Vagina (tissue), 2 donors: ENCODE measurements at places on chromosomes 2 and 18. TPM values are rescaled to one million over a fixed set of nuclear protein-coding genes. Genes with fewer than 3 reads are reported as not detected.

PCARE gene
- not detected for total RNA-seq

RAB10 gene
- total RNA-seq: 135 TPM

CDK15 gene
- total RNA-seq: not detected

ARHGEF33 gene
- total RNA-seq: 0.74 TPM

CPO gene
- not detected for total RNA-seq

IL1RN gene
- total RNA-seq: 253 TPM

SEH1L gene
- total RNA-seq: 28.0 TPM

- no peak for DNase-seq
These were observed 35.2 kb downstream of the UXS1 start for GRCh38 chr2:106158871-106159270.

- peak; percentile 62 for DNase-seq
These were observed 474.7 kb upstream of the HS6ST1 start for GRCh38 chr2:128793404-128793803.

DNA sequence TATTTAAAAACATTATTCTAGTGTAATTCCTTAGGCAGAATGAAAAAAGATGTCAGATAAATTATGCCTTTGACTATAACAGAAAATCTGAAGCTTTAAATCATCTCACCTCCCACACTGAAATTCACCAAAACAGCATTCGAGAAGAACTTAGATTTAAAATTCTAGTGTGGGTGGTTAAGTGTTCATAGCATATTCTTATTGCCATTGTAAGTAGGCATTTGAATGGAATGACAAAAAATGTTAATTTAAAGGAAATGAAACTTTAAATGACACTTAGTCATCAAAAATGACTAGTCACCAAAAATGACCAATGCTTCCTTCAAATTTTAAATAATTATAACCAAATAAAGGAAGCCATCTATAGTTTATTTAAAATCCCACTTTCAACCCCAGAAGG, 7.0 kb upstream of the ZNF407 start:
- no peak for DNase-seq

DNA sequence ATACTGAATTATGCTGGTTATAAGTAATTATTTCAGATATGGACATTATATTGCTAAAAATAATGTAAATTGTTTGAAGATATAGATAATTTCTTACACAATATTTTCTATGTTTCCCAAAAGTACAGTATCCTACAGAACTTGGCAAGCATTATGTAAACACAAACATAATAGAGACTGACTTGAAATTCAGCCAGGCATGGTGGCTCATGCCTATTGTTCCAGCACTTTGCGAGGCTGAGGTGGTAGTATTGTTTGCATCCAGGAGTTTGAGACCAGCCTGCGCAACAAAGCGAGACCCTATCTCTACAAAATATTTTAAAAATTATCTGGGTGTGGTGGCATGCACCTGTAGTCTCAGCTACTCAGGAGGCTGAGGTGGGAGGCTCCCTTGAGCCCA, 1300.5 kb upstream of the DDX18 start:
- no peak for DNase-seq

DNA sequence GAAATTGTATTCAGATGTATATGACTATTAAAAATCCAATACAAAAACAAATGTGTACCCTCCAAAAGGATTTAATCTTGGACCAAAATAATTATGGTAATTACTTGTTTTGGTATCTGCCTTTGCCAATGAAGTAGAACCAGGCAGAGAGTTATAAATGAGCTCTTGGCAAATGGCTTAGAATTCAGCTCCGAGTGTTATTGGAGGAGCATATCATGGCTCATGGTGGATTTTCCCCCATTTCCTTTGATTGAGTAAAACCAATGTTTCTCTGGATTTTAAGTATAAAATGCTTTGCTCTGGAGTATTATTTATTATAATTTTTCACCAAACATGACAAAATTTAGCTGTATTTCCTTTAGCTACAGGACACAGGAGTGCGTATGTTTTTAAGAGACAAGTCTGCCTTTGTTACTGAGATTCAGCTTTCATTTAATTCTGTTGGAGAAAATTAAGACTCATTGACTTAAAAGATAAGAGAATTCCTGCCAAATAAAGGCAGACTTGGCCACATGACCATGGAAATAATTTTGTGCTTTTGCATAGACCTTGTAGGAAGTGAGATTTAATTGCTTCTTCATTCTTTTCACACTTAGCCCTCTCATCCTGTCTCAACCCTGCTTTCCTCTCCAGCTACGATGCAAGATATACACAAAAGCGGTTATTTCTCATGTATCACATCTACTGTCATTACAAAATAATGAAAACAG, 281.0 kb upstream of the SOX11 start:
- no peak for DNase-seq

DNA sequence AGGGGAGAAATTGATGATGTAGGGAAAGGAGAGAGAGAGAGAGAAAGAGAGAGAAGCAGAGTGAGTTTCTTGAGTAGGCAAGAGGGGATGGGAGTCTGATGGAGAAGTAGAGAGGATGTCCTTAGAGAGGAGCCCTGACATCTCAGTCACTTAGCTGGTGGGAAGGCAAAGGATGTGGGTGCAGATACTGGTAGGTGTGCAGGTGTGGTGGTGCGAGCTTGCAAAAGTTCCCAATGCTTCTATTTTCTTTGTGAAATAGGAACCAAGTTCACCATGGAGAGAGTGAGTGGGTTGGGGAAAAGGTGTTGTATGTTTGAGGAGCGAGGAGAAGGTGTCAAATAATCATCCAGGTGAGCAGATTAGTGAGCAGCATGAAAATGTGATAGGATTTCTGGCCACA, 26.5 kb upstream of the POLE4 start:
- no peak for DNase-seq

DNA sequence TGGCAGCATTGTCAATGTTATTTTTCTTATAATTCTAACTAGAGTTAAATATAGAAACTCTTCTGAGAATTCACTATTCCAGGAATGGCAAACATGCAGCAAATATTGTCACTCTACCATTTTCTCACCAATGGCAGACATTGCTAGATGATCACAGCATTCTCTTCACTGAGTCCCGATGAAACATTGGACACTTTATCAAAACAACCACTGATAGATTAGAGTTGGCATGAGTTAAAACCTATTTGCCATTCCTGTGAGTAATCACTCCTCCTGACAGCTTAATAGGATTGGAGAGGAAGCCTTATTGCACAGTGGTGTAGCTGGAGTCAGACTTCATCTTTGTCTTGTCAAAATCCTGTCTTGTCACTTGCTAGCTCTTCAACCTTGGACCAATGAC, 163.9 kb upstream of the THUMPD2 start:
- DNase-seq: no peak

DNA sequence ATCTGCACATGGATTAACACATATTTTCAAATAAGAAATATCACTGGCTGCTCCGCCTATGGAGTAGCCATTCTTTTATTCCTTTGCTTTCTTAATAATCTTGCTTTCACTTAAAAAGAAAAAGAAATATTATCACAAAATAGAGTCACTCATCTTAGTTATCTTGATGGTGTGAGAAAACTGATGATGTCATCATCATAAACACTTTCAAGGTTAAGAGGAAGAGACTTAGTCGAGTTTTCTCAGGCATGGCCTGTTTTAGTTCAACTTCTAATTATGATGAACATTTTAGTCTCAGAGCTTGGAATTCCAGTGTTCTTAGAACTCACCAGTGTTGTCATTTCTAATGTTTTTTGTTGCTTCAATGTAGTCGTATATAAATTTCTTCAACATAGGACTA, 506.1 kb downstream of the PTPRM start:
- DNase-seq: no peak

DNA sequence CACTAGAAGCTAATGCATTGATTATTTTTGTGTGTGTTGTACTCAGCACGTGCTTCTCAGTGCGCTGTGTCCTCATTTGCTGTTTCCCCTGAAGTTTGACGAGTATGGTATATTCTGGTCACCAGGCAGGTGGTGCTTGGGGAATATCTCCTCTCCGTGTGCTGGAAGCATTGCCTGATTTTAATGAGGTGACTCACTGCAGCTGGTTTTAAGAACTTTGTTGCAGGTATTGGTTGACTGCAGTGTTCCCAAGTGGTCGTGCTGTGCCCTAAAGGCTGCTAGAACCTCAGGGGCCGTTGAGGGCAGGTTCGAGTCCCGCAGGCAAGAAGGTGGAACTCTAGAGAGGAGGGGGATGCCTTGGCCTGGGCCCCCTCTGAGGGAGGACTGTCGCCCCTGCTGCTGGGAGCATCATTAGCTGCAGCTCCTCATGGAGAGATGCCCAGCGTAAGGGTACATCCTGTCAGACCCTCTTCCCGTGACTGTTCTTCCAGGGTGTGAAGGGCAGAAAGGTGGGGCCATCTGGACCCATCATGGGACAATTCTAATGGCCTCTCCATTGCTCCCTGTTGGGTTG, 82.6 kb downstream of the AGAP1 start:
- DNase-seq: no peak

GRCh38 chr2:27370816-27371620, 602 bp downstream of the SNX17 start:
- DNase-seq: no peak

DNA sequence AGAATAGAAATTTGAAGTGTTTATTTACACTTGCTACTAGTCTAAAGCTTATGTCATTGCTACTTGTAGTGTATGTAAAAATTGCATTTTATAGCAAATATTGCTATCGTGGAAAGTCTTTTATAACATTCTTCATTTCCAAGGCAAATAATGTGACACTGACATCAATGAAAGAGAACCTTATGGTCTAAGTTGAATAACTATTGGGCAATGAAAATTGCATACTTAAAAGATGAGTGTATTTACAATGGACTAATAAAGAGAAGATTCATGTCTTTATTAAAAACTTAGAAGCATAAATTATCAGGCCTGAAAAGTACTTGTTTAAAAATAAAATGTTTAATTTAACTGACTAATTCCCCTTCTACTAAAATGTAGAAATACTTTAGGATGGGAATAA, 82.2 kb downstream of the LRP1B start:
- no peak for DNase-seq

- DNase-seq: no peak
These were observed 13.0 kb downstream of the IMPA2 start for GRCh38 chr18:11994336-11994702.

DNA sequence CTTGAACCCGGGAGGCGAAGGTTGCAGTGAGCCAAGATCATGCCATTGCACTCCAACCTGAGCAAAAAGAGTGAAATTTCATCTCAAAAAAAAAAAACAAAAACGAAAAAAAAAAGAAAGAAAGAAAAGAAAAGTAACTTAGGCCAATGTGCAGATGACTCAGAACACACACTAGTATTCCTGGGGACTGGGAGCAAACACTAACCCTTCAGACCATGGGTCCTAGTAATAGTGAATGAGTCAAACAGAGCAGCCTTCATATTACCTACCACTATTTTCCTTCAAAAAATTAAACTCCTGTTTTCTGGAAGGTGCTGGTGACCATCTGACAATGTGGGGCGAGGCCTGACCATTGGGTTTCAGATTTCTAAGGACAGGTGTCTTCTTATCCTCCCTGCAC, 253.4 kb downstream of the PIEZO2 start:
- DNase-seq: no peak

DNA sequence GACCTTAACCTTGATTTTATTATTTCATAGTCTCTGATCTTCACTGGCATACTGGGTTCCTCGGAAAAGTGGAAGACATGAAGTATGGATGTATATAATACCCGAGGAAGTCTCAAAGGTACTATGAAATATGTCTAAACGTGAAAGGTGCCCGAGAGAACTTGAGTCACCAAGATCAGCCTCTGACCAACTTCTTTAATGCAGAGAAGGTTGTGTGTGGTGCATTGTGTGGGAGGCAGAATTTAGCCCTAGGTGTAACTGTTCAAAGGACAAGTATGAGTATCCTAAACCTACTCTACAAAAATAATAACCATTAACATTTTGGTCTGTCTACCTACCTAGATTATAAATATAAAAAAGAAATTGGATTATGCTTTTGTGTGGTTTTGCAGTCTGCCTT, 36.1 kb downstream of the OSBPL6 start:
- DNase-seq: no peak

- no peak for DNase-seq
These were observed 1.5 kb upstream of the RRM2 start for GRCh38 chr2:10120877-10121574.

DNA sequence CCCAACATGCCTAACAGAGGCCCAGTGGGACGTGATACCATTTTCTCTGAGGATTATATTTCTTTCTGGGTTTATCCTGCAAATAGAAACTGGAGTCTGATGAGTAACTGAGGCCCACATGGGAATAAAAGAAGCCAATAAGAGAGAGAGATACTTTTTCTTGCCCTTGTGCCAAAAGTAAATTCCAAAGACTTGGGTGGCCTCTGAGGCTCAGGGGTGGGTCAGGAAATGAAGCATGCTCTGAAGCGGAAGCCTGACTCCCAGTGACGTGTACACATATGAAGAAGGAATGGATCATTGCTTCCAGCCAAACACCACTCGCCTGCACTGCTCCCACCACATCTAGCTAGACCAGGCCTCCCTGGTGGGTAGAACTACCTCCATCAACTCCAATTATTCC, 273.6 kb upstream of the NCKAP5 start:
- DNase-seq: no peak

DNA sequence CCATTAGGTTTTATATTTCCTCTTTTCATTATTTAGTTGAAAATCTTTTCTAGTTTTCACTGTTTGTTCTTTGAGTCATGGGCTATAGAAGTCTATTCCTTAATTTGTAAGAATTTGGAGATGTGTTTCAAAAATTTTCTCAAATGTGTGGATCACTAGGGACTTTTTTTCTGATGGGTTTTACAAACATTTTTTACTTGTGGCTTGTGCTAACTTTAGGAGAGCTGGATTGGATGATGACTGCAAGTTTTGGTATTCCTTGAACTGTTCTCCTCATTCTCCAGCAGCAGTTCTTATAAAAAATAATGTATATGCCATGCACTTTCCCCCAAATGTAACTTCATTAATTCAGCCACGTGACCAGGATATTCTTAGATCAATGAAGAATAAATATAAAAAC, 94.7 kb upstream of the CWC22 start:
- no peak for DNase-seq

- DNase-seq: no peak
These were observed 87.6 kb downstream of the THADA start for GRCh38 chr2:43508209-43508608.

DNA sequence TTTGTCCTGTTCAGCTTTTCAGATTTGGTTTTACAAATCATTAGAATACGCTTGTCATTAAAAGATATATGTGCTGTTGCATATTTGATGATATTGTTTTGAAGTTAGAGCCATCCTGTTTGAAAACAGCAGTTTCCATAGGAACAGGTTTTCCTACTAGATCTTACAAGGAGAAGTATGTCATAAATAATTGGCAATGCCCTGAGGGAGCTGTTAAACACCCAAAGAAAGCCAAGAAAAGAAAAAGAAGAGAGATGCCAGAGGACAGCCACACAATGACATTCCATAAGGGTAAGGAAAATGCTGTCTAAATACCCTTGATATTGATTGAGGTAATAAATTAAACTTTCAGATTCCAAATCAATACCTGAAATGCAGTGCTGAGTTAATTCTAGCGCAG, 392.2 kb upstream of the CRIM1 start:
- DNase-seq: no peak
